ENCODE measurements at places on chromosomes 5 and 9. TPM values are rescaled to one million over a fixed set of nuclear protein-coding genes. Genes with fewer than 3 reads are reported as not detected.

The ZNF883 gene
- 1.7 TPM for polyA plus RNA-seq

DNA sequence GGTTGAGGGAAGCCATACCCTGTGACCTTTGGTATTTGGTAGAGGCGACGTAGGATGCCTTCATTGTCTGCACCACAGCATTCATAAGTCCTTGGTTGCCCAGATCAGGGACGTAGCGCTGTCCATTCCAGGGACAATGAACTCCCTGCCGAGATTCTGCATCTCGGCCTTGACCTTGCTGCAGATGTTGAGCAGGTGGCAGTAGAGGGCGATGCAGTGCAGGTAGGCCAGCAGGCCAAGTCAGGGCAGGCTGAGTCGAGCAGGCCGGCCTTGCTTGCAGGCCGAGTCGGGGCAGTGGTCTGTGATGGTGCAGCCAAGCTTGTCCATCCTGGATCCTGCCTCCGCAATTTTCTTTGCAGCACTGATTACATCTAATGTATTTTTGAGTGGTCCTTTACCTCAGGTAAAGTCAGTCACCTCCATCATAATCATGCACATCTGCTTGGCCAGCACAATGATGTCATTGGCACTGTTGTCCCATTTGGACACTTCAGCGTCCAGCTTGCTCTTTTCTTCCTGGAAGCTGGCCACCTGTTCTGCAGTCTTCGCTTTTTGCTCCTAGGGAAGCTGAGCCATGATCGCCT lies 93.4 kb upstream of the CCDC112 start:
- no peak for DNase-seq

GRCh38 chr5:34998058-34998789 lies 49.5 kb downstream of the AGXT2 start:
- DNase-seq, result no peak

The GPR150 gene
- polyA plus RNA-seq, result 0.14 TPM

DNA sequence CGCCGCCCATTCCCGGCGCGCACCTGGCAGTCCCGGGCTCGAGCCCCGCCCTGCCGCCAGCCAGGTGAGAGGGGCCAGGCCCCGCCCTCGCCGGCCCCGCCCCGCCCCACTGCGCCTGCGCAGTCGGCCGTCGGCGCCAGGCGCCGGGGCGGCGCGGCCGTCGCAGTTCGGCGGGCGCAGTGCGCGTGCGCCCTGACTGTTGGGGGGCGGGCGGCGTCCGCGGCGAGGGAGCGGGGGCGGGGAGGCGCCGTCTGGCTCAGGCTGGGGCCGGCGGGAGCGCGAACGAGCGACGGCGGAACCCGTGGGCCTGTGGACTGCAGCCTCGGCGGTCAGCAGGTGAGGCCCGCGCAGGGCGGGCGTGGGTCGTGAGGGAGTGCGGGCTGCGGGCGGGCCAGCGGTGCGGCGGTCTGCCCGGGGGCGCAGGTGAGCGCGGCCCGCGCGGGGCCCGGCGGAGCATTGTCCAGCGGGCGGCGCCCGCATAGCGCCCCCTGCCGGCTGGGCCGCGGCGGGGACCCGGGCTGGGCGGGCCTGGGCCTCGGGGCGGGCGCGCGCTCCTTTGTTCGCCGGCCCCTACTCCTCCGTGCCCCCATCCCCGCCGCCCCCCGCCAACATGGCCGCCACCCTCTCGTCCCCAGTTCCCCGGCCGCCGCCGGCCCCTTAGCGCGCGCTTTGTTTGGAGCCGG lies at the start of gene SPIN1:
SPIN1 (plus strand) TSS at position 242 of the 683 bp plus-strand sequence. CDS start 38,096 bp downstream, outside the sequence.
- DNase-seq, result peak; percentile 75

The MYO10 gene
- polyA plus RNA-seq, result 11.5 TPM

The NTRK2 gene
- polyA plus RNA-seq, result 0.01 TPM

DNA sequence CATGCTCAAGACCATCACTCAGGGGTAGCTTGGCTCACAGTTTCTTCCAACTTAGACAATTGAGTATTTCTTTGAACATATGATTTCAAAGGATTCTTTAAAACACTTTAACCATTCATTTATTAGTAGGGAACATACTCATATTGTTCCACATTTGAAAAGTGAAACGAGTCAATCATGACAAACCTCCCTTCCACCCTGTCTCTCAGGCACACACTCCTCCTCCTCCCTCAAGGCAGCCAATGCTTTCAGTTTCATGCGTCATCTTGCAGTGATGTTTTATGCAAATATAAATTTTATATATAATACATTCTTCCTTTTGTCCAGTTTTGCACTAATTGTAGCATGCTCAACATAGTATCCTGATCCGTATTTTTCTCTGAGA lies 126.0 kb upstream of the BOD1 start:
- no peak for DNase-seq

- no peak for DNase-seq
These were observed 7.9 kb downstream of the PDE6A start for GRCh38 chr5:149936700-149937091.

The TAF11L10 gene
- not detected for polyA plus RNA-seq

DNA sequence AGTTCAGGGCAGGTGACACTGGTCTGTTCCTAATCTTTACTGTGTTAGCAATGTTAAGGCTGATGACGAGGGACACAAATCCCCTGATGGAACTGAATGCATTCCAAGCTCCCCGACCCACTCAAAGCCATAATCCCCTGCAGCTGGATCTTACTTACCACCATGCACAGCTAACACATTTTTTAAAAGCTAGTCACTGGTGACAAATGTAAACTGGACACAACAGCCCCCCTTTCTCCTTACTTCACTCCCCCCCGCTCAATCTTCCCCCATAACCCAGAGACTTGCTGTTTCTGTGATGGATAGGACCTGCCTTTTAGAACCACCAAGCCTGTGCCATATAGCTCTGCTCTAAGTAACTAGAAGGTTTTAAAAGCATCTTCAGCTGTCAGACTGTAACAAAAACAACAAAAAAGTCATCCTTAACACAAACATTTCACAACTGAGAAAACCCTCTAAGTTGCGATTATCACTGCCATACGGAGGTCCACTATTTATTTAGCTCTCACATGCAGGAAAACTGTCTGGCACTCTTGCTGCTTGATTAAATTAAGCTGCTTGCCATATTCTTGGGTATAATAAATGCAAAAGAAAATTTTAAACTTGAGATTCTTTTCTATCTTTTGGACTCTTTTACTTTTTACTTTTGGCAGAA lies 44.4 kb downstream of the BNC2 start:
- no peak for DNase-seq

GRCh38 chr5:73668486-73669111 lies 42.6 kb downstream of the ARHGEF28 start:
- no peak for DNase-seq

- no peak for DNase-seq
These were observed 3.0 kb upstream of the FIBCD1 start for GRCh38 chr9:130942084-130942483.

GRCh38 chr5:103693517-103693916 lies 130.9 kb upstream of the NUDT12 start:
- no peak for DNase-seq

GRCh38 chr9:2125906-2126305 lies 110.8 kb downstream of the SMARCA2 start:
- no peak for DNase-seq

DNA sequence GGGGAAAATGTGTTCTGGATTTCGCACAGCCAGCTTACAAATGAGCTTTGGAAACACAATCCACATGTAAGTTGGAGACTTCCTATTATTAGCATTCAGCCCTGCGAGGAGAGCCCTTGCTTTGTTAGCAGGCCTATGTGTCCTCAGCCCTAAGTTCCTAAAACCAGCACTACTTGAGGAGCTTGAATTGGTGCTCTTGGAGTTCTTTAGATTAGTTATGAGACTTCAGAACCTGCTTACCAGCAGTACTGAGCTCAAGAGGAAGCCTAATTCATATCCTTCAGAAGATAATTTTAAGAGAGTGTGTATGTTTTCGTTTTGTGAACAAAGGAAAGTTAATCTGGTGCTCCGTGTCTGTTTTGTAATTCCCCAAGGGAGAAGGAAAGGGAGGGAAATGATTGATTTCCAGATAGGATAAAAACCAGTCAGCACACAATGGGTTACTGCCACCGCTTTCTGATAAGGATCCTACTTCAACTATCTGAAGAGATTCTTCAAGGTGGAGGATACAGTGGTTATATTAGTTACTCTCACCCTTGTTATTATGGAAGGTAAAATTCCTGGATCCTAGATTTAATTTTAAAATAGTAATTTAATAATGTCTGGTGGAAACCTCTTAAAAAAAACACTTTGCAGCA lies 35.2 kb downstream of the PIK3R1 start:
- DNase-seq, result no peak

DNA sequence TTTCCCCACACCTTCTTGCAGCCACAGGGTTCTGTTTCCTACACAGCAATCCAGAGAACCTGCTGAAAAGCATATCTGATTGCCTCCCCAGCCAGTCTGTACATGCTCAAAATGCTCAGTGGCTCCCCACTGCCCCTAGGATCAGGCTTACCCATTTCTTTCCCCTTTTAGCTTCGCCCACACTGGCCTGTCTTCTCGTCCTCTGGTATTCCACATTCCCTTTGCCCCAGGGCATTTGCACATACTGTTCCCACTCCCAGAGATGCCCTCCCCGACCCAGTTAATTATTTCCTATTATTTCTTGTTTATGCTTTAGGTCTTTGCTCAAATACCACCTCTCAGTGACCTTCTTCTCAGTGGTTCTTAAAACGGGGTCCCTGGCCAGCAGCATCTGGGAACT lies 6.7 kb upstream of the TSPAN17 start:
- no peak for DNase-seq

- no peak for DNase-seq
These were observed 61.1 kb upstream of the IL6ST start for GRCh38 chr5:56055859-56056258.

DNA sequence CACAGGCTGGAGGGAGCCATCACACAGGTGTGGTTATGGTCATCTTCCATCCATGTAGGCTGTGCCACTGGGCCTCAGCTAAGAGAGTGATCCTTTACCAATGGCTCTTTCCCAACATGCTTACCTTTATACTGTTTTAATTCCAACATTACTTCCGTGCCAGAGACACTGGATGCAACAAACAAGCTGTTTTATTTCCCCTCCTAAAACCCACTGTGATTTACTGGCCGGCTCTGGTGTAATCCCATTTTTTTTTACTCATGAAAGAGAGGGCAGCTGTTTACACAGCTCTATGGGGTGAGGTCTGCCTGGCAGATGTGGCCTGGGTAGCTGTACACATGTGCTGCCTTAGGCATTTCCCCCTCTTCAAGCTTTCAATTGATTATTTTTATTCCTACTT lies 58.5 kb downstream of the MACROH2A1 start:
- DNase-seq, result no peak

DNA sequence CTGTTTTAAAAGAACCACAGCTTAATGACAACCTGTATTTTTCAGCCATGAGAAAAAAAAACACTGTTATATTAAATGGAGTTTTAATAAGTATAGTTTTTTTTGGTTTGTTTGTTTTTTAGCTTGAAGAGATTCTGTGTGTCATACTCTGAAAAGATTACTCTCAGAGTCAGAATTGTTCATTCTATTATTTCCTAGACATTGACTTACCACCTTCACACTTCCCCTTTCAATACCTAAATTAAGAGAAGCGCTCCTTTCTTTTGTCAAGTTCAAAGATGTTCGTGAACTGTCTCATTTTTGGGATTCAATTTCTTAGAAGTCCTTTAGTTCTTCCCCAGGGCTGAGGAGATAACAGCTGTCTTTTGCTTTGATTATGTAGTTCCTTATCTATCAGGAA lies 1201.6 kb upstream of the NUDT12 start:
- DNase-seq, result no peak
